ENCODE measurements at places on chromosomes 3 and 15. TPM values are rescaled to one million over a fixed set of nuclear protein-coding genes. Genes with fewer than 3 reads are reported as not detected.

RBP2 gene
- total RNA-seq: not detected

ANKUB1 gene
- total RNA-seq: not detected

- DNase-seq: no peak
Observed at GRCh38 chr3:128413413-128414205, 53.1 kb downstream of the DNAJB8 start.

- no peak for DNase-seq
Observed at GRCh38 chr3:193194371-193194770, 46.7 kb upstream of the PLAAT1 start.

DNA sequence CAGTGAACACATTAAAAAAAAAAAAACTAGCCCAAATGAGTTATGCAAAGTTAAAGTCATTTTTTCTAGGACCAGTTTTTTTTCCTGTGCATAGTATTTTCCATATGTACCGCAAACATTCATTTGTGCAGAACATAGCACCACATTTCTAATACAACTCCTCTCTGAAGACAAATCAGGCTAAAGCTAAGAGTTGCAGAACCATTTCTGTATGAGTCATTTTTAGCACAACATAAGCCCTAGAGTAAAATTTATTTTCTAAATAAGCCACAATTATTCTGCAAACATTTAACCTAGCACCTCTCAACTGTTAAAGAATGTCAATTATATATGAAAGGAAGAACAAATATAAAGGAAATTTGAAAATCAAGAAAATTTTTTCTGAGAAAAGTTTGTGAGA, 375.8 kb downstream of the TIGIT start:
- DNase-seq: no peak

DNA sequence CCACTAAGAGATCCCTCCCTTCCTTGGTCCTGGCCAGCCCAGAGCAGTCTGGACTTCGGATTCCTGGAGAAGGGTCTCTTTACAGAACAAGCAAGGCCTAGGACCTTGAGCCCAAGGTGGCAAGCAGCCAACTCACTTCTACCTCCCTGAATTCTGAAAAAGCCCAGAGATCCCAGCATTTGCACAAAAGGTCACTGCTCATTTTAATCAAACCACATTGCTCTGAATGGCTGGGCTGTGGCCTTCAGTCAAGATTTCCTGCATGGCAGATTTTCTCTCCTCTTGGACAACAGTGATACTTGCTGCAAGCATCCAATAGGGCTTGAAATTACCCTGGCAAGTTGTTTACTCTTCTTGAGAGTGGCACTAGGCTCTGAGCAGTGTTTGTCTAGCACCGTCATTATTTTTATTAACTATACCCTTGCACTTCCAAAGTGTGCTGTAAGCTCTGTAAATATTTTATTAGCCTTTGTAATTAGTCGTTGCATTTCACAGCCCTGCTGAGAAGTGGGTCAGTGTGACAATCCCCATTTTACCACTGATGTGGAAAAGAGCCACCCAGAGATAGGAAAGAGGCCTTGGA, 274.7 kb upstream of the CTNNB1 start:
- no peak for DNase-seq

DNA sequence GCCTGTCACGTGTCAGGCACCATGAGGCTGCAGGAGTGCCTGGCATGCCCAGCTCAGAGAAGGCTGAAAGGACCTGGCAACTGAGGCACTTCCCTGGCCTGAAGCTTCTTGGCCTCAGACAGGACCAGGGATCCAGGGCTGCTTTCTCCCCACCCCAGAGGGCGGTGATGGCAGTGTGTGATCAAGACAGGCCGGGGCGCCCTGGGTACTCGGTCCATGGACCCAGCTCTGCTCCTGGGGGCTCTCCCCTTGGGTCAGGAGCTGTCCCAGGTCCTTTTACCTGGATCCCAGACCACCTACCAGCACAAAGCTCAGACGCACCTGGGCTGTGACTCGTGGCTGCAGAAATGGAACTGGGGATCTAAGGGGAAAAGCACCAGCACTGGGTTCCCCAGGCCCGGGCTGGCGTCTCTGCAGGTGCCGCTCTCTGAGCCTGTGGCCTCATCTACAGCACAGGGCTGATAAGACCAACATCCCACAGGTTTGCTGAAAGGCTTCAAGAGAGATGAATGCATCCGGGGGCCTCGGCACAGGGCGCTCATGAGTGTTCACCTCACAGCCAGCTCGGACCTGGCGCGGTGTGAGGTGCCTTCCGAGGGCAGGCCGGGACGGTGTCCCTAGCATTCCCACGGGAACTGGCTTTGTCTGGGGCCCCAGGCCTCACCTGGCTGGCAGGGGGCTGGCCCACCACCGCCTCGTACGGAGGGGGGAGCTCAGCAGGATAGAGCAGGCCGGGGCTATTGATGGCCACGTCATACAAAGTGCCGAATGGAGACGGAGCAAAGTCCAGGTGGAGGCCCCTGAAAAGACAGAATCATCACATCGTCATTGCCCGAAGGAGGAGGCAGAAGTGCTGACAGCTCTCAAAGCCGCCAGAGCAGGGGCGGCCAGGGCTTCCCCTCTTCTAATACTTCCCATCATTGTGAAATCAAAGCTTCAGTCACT, 133.6 kb downstream of the NSMCE3 start:
- DNase-seq: no peak
